ENCODE measurements at places on chromosomes 6 and 20.

- DNase-seq = no peak
These were observed 24.2 kb downstream of the NEDD9 start for GRCh38 chr6:11208267-11208666.

GRCh38 chr6:7261852-7262461, 51.0 kb downstream of the SSR1 start:
- peak; percentile 38 for DNase-seq

DNA sequence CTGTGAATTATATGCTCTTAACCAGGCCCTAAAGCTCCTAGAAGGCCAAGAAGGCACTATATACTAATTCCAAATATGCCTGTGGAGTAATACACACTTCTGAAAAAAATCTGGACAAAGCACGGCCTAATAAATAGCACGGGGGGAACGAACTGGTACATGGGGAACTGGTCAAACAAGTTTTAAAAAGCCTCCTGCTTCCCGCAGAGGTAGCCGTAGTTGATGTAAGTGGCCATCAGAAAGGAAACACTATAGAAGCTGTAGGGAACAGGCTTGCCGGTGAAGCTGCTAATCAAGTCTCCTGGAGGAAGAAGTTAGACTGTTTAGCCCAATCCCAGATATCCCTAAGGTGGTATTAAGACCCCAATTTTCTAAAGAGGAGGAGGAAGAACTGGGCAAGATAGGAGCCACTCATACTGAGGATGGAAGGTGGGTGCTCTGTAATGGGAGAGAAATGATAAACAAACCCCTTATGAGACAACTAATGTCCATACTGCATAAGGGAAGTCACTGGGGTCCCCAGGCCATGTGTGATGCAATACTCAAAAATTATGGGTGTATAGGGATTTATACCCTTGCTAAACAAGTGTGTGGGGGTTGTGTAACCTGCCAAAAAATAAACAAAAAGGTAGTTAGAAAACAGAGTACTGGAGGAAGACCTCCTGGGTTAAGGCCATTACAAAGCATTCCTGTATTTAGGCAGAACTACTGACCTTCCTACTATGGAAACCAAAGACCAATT, 27.1 kb upstream of the ZNF318 start:
- no peak for DNase-seq

- DNase-seq = no peak
These were observed 107.5 kb downstream of the FAXC start for GRCh38 chr6:99241905-99242534.

DNA sequence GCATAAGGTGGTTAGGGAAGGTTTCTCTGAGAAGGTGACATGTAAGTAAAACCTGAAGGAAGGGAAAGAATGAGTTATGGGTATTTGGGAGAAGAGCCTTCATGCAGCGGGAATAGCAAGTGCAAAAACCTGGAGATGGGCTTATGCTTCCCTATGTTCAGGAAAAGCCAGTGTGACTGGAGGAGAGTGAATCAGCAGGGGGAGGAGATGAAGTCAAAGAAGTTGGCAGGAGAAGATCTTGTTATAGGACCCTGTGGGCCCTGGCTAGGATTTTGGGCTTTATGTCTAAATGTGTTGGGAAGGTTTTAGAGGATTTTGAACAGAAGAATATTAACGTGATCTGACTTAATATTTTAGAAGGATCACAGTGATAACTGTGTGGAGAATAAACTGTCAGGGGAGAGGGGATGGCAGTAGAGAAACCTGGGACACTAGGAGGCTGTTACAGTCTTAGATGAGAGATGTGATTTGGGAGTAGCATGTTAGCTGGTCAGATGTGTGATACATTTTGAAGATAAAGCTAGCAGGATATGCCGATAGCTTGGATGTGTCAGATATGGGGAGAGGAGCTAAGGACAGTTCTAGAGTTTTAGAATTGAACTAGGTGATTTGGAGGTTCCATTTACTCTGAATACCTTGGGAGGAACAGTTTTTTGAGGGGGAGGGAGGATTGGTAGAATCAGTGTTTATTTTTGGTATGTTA, 41.0 kb downstream of the PHF3 start:
- no peak for DNase-seq

GRCh38 chr6:127864701-127865100, 36.2 kb downstream of the THEMIS start:
- no peak for DNase-seq

DNA sequence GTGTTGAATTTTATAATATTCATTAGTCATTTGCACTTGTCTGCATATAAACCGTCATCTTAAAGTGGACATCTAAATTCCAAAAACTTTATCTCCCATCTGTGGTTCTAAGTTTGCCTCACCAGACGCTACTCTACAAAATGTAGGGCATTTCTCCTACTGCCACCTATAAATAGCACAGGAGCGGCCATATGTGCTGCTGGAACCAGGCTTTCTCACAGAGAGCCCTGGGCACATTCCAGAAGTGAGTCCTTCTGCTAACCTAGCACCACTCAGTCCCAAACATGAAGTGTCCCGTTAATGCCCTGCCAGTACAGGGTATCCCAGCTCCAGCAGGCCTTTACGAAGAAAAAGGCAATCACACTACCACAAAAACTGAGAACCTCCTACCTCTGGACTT, 153.7 kb downstream of the TMEM242 start:
- DNase-seq = no peak

DNA sequence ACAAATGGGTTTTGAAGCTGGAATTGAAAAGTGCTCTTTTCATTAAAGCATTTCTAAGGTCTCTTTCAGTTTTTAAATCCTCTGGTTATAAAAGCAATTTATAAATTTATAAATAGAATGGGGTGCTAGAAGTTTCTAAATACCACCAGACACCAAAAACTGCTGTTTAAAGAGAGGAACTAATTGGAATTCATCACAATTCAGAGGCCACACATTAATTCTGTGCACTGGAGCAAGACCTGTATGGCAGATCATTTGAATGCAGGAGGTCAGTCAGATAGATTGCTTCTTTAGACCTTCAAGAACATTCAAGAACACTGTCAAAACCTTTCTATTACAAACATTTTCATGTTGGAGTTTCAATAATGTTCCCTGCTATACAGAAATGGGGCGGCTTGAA, 55.1 kb downstream of the ALDH8A1 start:
- DNase-seq = no peak

DNA sequence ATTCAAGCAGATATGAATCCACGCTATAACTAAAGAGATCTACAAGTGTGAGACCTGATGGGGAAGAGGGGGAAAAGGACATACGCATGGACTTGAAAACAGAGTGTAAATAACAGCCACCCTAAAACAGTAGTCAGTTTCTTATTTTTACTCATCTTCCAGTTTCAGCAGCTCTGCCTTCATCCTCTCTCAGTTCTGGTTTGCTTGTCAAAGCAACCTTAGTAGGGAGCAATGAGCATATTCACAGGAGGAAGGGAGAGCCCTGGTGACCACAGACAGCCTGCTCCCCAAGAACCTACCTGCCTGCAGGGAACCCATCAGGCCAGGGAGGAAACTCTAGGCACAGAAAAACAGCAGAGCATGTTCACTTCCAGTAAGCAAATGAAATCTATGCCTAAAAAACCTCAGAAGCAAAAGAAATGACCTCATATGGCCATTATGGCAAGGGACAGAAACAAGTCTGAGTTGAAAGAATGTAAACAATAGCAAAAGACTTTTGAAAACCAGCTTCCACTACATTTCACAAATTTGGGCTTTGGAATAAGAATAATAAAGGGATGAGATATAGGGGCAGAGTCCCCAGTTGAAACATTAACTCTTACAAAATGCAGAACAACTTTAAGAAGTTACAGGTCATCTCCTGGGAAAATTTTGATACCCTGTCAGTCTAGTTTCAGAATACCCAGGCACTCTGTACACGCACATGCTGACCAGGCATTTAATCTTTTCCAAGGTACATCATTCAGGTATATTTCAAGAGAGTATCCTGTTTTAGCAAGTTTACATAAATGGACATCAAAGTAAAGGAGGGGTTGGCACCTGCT, 120.8 kb upstream of the BCLAF1 start:
- DNase-seq = no peak

- peak; percentile 96 for DNase-seq
These were observed at the start of gene SPATA2 for GRCh38 chr20:49915380-49916145. Gene SPATA2 (minus strand): TSS chr20:49915529. CDS start chr20:49908490, 7,039 bp downstream.

DNA sequence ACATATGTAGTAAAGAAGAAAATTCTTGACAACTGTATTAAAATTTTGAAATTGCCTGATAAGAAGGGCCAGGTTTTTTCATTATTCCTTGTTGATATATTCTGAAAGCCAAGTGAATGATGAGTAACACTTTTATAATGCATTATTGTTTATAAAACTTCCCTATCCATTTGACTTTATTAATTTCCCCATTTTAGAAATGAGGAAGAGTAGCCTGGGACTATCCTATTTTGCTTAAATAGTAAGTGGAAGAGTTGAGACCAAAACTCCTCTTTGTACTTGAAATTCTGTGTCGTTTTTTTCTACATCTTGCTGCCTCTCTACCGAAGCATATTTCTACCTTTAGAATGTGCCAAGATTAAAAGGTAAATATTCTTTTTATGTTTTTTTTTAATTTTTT, 39.7 kb downstream of the TRMT11 start:
- DNase-seq = no peak

- no peak for DNase-seq
These were observed 125.5 kb upstream of the CDH4 start for GRCh38 chr20:61126369-61127195.

GRCh38 chr20:57329608-57330221, at the start of gene SPO11:
Gene SPO11 (plus strand): TSS chr20:57329803. CDS start chr20:57329868, 65 bp downstream.
- DNase-seq = no peak

- no peak for DNase-seq
These were observed 29.3 kb downstream of the DOP1A start for GRCh38 chr6:83096791-83097190.

- no peak for DNase-seq
These were observed 323.8 kb downstream of the QKI start for GRCh38 chr6:163738304-163738703.

DNA sequence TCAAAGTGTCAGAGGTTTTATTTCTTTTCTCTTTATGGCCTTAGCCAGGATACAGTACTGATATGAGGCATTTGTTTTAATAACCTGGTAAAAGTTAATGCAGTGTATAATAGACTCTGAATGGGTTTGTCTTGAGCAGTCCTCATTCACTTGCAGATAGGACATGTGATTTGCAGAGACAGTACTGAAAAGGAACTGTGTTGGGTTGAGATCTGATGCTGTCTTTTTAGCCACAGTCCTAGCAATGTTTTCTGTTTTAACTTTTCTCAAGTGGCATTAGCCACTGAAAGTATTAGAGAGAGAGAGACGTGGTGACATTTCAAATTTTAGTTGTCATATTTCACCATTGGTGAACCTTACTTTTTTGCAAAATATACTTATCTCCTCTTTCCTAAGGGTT, 547.2 kb upstream of the MAN1A1 start:
- no peak for DNase-seq

DNA sequence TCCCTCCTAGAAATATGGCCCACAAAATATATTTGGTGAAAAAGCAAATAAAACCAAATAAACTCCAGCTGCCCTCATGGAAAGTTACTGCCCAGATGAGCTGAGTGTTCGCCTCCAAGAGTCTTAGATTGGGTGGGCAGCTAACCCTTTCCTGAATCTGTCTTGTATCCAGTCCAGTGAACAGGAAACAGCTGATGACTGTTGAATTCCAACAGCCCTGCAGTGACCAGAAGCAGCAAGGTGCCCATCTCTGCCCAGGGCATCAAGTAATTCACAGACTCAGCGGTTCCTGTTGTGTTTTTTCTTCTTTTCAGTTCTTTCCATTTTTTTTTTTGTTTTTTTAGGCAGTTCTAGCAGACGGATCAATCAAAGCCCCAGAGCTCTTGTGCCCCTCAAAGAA, 199.2 kb downstream of the UBE3D start:
- no peak for DNase-seq

DNA sequence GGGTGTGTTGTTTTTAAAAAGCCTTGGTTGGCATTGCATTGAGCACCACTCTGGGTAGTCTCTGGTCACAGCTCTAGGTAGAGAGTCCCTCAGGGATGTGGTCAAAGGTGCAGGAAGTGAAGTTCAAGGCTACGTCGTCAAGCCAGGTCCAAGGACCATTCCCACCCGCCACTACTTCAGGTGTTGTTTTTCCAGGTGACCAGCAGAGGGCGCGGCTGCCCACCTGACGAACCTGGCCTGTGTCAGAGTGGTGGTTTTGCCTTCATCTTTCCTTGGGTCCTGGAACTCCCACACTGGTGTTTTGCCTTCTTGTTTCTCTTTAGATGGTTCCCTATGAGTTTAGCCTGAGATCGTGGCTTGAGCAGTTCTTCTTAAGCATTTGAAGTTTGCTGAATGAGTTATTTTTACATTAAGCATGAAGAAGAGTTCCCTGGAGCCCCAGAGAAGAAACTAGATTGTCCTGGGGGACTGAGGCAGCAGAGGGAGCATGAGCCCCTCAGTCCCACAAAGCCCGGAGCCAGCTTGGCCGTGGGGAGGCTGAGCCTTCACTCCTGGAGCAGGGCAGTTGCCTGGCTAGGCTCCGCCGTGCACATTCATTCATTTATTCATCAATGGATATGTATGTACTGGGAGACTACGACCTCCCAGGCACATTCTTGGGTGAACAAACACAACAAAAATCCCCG, 5.6 kb upstream of the PHACTR3 start:
- peak; percentile 35 for DNase-seq

DNA sequence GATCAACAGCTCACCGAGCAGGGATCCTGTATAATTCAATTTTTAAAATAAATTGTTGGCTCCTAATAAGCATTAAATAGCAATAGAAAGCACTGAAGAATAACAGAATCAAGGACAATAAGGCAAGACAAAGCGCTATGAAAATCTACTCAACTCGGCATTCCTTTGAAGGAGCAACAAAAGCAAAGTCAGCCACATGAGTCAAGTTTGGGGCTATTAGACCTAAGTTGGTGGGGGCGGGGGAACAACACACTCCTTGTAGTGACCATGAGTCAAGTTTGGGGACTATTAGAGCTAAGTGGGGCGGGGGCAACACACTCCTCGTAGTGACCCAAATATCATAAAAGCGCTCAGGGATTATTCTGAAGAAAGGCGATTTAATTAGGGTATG, 120.0 kb downstream of the FOXC1 start:
- DNase-seq = no peak

All from left ventricle myocardium inferior (tissue), 1 donor.